ENCODE measurements at places on chromosomes 5 and 9.

DNA sequence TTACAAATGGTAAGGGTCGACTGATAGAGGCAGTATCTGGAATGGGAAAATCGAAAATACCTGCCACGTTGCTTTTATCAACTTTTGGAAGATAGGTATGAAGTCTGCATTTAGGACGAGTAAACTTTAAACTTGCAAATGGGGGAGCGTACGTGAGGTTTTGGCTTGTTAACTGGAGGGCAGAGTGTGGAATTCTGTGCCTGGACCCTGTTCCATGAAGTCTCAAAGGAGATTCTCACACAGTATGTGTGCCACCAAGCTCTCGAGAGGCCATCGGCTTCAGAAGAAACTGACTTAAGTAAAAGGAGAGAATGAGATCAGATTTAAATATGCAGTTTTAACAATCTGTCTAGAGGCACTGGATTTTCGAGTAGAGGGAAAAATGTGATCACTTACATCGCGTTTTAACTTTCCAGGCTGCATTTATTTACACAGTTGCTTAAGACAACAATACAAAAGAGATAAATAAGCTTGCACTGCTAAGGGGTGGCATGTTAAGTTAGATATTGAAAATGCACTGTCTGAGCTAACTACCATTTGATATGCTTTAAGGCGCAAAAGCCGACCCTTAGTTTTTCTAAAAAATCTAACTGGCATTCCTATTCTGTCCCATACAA, 401.6 kb downstream of the EBF1 start:
- DNase-seq, result no peak

GRCh38 chr5:140418862-140419520, 17.4 kb downstream of the ANKHD1 start:
- DNase-seq, result no peak

DNA sequence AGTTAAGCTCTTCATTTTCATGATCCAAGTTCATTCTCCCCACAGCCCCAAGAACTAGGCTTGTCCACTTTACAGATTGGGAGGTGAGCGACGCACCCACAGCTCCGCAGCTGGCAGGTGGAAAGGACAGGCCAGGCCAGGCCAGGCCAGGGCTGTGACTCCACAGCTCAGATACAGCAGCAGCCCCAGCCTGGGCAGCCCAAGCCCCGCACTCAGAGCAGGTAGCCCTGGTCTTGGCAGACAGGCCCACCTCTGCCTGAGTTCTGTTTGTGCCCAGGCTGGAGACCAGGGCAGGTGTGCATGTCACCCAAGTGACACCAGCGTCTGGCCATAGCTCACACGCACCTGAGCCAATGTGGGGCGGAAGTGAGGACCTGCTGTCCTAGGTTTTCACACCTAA, 124.7 kb downstream of the WNK2 start:
- no peak for DNase-seq

GRCh38 chr9:127233550-127233949, 31.0 kb upstream of the GARNL3 start:
- DNase-seq, result peak; percentile 55

DNA sequence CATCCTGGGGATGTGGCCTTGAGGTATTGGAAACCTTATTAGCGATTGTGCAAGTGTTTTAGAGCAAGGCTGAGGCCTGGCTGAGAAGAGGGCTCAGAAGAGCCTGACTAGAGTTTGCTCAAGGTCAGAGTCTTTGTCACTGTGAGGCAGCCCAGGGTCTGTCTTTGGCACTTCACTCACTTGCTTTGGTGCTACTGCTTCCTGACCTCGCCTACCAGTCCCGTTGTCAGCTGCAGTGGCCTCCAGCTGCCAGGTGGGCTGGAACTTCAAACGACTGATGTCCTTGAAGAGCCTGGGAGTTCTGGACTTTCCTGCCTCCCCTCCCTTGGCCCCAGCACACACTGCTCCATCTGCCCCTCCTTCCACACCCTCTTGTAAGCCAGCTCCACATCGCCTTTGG, 228.0 kb downstream of the SNX18 start:
- DNase-seq, result no peak

All from muscle of arm (tissue), 14 donors.